BE2C (cell line): ENCODE measurements at places on chromosomes 7 and 10.

DNA sequence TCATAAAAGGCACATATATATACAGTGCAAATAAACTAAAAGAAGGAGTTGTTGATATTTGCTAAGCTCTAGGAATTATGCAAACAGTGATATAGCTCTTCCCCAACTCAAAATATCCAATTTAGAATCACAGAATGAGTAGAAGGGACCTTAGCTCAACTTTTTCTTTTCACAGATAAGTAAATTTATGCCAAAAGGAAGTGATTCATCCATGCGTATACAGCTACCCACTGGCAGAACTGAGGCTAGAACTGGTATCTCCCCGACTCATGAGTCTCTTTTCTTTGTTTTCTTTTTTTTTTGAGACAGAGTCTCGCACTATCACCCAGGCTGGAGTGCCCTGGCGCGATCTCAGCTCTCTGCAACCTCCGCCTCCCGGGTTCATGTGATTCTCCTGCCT is 54.2 kb upstream of the SVIL start:
- no peak for DNase-seq

DNA sequence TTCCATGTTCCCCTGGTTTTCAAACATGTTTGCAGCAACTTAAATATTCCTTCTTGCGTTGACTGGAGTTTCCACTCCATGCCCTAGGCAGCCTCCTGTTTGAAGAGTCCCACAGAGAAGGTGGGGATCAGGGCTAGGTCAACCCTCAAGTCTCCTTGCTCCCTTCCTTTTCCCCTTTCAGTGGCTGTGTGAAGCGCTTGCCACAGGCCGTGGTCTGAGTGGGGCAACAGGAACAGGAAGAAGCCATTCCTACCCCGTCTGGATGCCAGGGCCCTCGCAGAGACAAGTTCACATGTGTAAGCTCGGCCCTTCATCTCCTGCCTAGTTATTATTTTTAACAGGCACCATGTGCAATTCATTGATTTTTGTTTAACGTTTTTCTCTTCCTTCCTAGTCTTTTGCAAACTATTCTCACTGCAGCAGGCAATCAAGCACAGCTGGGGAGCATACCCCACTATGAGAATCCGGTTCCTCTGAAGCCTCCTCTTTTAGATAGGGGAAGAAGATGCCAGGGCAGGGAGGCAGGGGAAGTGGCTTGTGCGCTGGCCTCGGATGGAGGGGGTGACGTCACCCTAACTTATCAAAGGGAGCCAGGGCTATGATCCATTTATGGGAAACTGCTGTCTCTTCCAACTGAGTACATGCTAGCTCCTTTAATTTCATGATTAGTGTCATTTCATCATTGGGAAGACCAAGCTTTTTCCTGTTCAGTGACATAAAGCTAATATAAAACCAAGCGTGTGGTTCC is 64.2 kb downstream of the PRLHR start:
- no peak for DNase-seq

GRCh38 chr10:129151281-129151680 is 315.8 kb upstream of the MGMT start:
- DNase-seq = no peak

- DNase-seq = no peak
Measured at GRCh38 chr7:106914018-106914607, 49.0 kb downstream of the PIK3CG start.

DNA sequence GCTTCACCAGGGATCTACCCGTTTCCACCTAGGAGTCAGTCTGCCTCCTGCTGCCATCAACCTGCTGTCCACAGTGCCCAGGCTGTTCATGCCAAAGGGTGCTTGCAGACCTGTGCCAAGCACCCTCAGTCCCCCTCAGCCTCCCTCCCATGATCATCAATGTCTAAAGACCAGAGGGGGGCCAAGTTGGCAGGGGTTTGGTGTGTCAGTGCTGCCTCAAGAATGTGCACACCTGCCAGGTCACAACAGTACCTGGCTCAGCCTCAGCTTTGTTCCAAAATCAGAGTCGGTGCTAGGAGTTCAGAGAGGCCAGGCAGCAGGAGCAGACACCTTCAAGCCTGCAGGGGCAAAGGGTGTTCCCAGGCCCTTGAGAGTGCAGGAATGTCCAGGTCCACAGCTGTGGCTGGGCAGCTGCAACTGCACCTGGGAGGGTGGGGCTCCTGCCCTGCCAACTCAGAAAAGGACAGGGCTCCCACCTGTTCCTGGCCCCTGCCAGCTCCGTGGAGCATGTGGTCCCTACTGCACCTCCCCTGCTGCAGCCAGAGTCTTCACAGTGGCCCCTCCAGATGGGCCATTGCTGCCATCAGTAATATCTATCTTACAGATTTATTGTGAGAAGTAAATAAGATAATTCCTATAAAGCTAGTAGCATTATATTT is 219.5 kb downstream of the POLR1F start:
- no peak for DNase-seq

GRCh38 chr7:22566176-22566575 is 66.2 kb upstream of the STEAP1B start:
- DNase-seq = no peak

DNA sequence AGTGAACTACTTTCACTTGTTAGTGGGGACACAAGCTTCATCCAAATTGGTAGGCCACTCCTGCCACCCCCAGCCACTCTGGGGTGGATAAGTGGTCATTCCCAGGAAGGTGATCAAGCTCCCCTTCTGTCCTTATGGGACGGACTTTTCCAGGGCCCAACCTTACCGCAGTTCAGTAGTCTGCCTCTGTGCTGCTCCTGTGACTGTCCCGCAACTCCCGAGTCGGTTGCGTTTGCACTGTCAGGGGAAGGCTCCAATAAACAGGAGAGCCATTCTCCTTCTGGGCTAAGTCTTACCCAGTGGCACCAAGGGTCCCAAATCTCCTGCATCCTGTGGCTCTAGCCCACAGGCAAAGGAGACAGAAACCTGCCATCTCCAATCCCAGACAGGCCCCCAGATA is 7.4 kb upstream of the ZNF33A start:
- DNase-seq = no peak

DNA sequence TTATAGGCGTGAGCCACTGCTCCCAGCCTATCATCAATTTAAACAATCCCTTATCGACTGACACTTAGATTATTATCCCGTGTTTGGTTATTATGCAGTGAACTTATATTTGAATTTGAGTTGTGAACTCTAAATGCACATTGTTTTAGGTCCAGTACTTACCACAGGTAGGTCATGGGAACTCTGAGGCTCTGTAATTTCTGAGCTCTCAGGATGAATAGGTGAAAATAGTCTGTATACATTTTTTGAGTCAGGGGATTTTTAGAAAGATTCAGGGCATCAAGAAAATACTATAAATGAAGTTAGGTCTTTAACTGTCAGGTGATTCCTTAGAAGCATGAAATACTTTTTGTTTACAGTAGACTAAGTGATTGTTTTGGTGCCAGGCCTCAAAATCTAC is 8.8 kb downstream of the CCDC136 start:
- DNase-seq = no peak

DNA sequence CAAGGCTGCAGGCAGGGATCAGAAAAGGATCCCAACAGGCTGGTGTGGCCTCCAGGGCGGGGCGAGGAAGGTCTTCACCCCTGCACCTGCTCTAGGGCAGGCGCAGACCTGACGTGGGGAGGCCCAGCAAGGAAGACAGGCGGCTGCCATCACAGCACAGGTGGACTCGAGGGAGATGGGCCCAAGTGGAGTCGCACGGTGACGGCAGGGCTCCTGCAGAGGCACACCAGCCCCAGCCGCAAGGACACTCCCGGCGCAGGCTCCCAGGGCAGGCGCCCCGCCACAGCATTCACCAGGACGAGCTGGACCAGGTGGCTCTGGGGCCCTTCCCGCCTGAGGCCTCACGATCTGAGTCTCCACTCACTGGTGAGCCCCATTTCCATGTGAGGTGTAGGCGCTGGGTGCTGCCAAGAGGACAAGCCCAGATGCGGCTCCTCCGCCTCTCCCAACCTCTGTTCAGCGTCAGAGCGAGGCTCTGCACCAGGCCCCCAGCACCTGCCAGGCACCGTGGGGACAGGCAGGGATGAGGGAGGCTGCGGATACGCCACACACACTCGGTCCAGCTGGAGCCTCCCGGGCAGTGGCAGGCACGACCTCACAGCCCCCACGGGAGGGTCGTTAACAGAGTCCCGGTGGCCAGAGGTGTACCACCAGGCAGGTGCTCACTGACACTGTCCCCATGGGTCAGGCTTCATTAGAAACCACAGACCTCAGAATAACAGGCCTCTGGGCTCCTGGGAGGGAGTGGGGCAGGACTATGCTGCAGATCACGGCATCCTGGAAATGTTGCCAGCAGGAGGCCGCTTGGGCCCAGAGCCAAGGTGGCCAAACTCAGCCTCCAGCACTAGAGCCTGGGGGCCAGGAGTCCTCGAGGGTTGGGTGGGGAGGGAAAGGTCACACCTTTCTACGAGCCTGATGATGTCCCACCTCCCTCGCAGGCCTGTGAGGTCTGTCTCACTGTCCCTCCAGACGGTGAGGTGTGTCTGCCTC is 111.6 kb downstream of the MAD1L1 start:
- peak; percentile 69 for DNase-seq

- DNase-seq = no peak
Measured at GRCh38 chr7:95220328-95220727, 104.0 kb downstream of the PON1 start.

DNA sequence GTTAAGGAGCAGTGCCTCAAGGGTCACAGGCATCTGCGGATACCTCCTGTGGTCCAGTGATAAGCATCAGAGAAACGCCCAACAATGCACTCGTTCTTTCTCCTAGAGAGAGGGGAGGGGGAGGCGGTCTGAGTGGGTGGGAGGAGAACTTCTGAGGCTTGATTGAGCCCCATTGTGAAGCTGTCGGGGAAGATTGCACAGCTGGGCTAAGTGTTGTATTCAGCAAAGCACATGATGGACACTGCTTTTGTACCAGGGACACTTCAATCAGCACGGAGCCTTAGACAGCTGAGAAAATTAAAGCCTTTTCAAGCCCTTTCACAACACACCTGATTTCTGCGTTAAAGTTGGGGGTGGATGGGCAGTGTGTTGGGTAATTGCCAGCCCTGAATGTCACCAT is 230.3 kb upstream of the GHITM start:
- DNase-seq = no peak

DNA sequence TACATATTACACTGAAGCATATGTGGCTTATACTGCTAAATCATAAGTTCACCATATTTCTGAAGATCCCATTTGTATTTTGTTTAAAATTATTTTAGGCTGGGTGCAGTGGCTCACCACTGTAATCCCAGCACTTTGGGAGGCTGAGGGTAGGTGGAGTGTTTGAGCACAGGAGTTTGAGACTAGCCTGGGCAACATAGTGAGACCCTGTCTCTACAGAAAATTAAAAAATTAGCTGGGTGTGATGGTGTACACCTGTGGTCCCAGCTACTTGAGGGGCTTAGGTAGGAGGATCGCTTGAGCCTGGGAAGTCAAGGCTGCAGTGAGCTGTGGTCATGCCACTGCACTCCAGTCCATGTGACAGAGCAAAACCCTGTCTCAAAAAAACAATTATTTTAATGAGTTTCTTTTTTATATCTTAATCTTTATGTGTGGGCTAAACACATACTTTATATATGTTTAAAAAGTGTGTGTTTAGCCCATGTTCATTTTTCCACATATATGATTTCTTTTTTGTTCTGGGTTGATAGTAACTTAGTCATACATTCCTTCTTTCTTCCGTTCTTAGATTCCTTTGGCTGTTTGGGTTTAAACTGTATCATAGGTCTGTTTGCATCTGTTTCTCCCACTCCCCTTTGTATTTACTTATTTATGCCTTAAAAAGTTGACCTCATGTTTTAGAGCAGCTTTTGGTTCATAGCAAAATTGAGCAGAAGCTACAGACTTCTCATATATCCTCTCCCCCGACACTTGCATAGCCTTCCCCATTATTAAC is 33.5 kb downstream of the RSBN1L start:
- DNase-seq = no peak

DNA sequence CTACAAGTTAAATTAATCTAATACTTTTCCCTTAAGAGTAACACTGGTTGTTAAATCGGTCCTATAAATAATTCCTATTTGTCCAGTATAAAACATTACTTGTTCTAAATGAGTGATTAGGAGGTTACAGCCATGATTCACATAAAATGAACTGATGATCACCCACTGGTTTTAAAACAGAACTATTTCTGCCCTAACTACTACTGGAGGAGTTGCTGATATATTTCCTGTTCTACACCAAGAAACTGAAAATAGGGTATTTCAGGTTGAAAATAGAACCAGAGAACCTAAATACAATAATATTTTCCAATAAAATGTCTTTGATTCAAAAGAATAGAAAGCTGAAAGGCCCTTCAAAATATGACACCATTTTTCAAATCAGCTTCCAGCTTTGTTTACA is 30.9 kb downstream of the DNAJC1 start:
- DNase-seq = no peak
